HT-29 (cell line): ENCODE measurements at places on chromosomes 1 and 21. TPM values are rescaled to one million over a fixed set of nuclear protein-coding genes. Genes with fewer than 3 reads are reported as not detected.

GRCh38 chr1:204435872-204436271 lies 24.3 kb upstream of the PPP1R15B start:
- no peak for DNase-seq

- no peak for DNase-seq
These were observed 18.6 kb downstream of the PIK3CD start for GRCh38 chr1:9670085-9670484.

GRCh38 chr21:46150491-46151121 lies 4.8 kb downstream of the FTCD start:
- DNase-seq: no peak

DNA sequence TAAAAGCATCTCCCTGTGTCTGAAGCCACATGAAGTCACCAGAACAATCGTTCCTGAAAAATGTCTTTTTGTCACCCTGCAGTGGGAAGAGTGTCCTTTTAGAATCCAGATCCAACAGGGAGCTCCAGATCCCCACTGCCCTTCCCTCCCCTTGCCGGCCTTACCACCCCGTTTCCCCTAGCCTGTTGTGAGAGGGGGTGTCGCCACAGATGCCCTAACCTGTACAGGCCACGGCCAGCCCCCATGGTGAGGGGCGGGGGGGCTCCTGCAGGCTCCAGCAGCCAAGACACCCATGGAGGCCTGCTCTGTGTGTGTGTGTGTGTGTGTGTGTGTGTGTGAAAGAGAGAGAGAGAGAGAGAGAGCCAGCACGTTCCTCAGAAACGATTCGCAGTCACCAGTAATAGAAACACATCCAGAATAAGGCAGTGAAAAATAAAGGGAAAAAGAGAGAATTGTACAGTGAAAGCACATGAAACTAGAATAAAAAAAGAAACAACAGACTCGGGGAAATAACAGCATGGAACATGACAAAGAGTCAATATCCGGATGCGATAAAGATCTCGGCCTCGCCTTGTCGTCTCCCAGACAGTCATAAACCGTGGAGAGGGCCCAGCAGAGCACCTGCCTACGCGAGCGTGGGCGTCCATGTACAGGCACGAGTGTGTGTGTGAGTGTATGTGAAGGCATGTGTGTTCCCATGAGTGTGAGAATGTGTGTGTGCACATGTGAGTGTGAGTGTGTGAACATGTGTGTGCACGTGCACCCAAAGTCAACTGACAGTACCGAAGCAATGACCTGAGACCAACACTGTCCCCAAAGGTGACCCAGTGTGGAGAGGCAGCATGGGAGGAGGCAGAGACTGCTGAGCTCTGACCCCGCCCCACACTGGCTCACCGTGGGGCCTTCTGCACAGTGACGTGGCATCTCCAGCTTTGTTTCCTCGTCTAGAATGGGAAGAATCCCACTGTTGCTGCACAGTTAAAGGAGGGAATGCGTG lies 303.8 kb downstream of the NPHP4 start:
- DNase-seq: peak; percentile 37

DNA sequence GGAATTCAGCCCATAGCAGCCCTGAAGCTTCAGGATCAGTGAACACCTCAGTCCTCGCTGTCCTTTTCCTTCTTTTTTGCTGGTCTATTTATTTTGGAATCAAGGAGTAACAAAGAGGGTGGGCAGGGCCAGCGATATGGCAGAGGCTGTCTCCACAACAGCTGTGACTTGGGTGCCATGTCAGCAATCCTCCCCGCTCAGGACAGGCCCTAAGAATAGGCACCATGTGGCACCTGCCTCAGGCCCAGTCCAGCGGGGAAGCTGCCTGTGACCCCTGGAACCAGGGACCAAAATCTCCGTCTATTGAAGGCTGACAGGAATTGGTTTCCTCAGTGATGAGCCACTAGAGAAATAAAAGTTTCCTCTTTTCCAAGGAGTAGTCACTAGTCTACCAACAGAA lies 58.6 kb upstream of the TNR start:
- DNase-seq: no peak

Gene FHAD1
- total RNA-seq: 0.15 and 0.63 TPM in 2 replicates
